Renal pelvis (tissue), 12 donors: ENCODE measurements at places on chromosomes 7 and 10. TPM values are rescaled to one million over a fixed set of nuclear protein-coding genes. Genes with fewer than 3 reads are reported as not detected.

- no peak for DNase-seq
Measured at GRCh38 chr7:106277976-106278375, 6.8 kb downstream of the NAMPT start.

GRCh38 chr7:2938514-2939192 is 94.5 kb upstream of the GNA12 start:
- no peak for DNase-seq

DNA sequence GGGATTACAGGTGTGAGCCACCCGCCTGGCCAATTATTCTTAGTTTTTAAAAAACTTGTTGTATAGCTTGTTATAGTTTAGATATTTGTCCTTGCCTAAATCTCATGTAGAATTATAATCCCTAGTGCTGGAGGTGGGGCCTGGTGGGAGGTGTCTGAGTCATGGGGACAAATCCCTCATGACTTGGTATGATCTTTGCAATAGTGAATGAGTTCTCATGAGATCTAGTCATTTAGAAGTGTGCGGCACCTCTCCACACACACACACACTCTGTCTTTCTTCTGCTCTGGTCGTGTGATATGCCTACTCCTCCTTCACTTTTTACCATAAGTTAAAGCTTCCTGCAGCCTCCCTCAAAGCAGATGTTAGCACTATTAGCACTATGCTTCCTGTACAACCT is 37.2 kb downstream of the FAM149B1 start:
- DNase-seq, result no peak

CNNM1 gene
- 2.1 TPM for polyA plus RNA-seq

DNA sequence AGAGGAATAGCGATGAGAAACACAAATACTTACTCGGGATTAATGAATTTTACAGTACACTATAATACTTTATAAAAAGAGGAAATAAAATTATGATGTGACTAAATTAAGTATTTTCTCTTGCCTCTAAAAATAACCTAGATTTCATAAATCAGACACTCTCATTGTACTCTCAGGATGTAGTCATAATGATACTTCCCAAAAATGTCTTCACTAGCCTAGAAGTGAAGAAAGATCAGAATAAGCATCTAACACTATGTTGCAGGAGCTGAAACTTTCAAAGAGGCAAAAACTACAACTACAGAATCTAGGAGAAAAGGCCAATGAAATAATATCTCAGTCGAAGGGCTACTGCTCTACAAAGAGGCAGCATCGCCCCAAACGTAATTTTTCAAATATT is 49.4 kb downstream of the DNAJC1 start:
- DNase-seq, result no peak

- DNase-seq, result no peak
Measured at GRCh38 chr10:132790934-132791829, 5.2 kb upstream of the NKX6-2 start.

DNA sequence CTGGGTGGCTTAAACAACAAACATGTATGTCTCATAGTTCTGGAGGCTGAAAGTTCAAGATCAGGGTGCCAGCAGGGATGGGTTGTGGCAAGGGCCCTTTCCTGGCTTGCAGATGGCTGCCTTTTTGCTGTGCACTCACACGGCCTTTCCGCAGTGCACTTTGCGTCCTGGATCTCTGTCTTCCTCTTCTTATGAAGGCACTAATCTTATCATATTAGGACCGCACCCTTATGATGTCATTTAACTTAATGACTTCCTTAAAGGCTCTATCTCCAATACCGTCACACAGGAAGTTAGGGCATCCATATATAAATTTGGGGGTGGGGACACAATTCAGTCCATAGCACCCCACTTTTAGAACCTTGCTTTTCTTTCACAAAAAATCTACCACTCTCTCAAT is 255.2 kb downstream of the SNX13 start:
- no peak for DNase-seq
